ENCODE measurements at places on chromosomes 7 and 10. TPM values are rescaled to one million over a fixed set of nuclear protein-coding genes. Genes with fewer than 3 reads are reported as not detected.

GRCh38 chr7:118590107-118590506 lies 365.6 kb downstream of the ANKRD7 start:
- no peak for DNase-seq

DNA sequence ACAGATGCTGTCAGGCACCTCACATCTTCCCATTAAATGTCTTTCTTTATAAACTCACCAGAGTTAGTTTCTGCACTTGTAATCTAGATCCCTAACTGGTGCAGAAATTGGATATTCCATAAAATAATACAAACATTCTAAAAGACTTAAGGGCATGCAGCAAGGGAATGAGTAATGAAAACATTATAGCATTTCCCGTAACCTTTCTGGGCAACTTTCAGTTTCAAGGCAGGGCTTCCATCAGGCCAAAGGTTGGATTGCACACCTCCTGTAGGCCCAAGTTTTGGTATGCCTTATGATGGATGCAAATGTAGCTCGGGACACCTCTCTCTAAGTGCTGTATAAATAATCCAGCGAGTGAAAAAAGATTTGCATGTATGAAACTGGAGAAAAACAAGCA lies 129.9 kb upstream of the LYZL2 start:
- no peak for DNase-seq

GRCh38 chr10:47029181-47030009 lies 118.2 kb downstream of the PTPN20 start:
- no peak for DNase-seq

GRCh38 chr7:34184466-34184865 lies 279.1 kb downstream of the BMPER start:
- no peak for DNase-seq

- no peak for DNase-seq
These were observed 70.5 kb upstream of the EFCAB10 start for GRCh38 chr7:105651798-105652197.

DNA sequence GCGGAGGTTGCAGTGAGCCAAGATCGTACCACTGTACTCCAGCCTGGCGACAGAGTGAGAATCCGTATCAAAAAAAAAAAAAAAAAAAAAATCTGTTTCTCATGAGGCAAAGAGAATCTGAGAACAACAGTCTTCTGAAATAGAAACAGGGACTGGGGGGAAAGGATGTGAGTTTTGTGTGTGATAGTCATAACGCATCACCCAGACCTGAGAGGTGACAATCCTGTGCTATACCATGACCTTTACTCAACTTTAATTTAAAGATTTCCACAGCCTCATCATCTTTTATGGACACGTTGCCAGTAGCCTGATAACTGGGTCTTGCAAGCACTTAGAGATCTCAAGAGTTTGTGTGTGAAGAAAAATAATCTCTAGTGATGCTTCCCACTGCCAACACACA lies 2.3 kb downstream of the ATXN7L1 start:
- no peak for DNase-seq

The GRID2IP gene
- 0.37 TPM for total RNA-seq

The CPEB3 gene
- total RNA-seq: 10.9 TPM

The UNC5B gene
- 51.3 TPM for total RNA-seq

The PRF1 gene
- 12.7 TPM for total RNA-seq

The ANKRD61 gene
- total RNA-seq: not detected

The PFKP gene
- total RNA-seq: 67.5 TPM
